ENCODE measurements at places on chromosomes 16 and 17.

DNA sequence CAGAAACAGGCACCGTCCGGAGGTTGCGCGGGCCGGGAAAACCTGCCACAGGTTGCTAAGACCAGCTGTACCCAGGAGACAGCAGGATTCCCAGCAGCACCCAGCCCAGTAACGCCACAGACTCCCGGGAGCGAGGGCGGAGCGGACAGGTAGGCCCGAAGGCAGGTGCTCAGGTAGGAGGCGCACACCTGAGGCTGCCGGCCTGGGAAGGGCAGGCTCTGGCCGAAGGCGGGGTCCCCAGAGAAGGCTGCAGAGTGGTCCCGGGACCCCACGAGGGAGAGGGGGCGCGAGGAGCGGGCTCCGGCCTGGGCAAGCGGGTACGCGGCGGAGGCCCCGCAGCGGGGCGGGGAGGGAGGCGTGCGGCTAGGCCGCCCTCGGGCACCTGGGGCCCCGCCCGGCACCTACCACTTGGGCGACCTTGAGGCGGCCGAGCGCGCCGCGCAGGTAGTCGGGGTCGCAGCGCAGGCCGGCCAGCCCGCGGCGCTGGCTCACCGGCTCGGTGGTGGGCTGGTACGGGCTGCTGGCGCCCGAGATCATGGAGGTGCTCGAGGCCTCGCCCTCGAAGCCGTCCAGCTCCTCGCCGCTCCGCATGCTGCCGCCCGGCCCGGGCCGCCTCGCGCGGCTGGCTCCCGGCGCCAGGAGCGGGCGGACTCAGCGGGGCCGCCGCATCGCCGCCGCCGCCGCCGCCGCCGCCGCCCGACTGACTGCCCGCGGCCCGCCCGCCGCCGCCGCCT, 441 bp downstream of the CMTM4 start:
- no peak for DNase-seq

DNA sequence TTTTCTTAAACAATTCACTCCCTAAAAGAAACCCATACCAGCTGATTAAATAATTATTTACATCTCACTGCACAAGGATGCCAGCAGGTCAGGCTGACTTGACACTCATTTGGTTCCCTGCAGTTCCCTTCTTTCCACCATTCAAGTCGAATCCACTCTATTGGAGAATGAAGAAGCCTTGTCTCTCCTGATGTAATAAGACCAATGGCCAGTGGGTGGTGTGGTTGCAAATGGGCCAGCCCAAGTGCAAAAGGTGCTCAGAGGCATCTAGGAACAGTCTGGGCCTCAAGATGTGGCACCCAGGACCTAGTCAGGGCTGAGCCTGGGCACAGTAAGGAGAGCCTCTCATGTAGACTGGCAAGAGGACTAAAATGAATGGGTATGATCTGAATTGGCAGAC, 9.3 kb downstream of the C16orf78 start:
- DNase-seq, result no peak

DNA sequence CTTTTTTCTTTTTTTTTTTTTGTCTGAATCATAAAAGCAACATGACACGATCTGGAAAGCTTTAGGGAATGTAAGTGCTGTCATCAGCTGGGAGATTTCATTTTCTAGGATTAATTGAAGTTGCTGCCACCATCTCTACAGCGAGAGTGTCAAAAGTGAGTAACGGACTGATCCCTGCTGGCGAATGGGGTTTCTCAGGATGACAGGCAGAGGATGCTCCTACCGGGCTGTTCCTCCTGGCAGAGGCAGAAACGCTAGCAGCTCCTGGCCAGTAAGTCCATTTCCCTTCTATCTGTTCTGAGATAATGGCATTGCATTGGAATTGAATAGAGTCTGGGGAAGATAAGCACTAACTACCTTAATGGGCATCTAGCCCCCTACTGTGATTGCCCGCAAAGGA, 80.5 kb upstream of the KIFC3 start:
- DNase-seq, result no peak

- no peak for DNase-seq
Observed at GRCh38 chr17:64130559-64131001, 636 bp upstream of the ERN1 start.

DNA sequence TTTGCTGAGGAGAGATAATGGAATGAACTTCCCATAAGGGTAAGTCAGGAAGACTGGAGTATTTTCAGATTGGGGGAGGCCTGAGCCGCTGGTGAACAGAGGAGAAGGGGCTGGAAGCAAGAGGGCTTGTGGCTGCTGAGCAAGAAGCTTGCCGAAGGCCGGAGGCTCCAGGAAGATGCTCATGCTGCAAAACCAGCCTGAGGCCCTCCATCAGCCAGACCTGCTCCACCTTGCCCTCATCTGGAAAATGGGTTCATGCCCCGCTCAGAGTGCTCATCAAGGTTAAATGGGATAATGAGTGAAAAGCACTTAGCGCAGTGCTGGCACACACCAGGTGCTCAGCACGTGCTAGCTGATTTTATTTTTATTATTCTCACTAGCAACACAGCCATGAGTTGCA, 5.5 kb upstream of the ASGR1 start:
- DNase-seq, result no peak

GRCh38 chr17:66076546-66077190, 115.3 kb downstream of the CEP112 start:
- peak; percentile 28 for DNase-seq

DNA sequence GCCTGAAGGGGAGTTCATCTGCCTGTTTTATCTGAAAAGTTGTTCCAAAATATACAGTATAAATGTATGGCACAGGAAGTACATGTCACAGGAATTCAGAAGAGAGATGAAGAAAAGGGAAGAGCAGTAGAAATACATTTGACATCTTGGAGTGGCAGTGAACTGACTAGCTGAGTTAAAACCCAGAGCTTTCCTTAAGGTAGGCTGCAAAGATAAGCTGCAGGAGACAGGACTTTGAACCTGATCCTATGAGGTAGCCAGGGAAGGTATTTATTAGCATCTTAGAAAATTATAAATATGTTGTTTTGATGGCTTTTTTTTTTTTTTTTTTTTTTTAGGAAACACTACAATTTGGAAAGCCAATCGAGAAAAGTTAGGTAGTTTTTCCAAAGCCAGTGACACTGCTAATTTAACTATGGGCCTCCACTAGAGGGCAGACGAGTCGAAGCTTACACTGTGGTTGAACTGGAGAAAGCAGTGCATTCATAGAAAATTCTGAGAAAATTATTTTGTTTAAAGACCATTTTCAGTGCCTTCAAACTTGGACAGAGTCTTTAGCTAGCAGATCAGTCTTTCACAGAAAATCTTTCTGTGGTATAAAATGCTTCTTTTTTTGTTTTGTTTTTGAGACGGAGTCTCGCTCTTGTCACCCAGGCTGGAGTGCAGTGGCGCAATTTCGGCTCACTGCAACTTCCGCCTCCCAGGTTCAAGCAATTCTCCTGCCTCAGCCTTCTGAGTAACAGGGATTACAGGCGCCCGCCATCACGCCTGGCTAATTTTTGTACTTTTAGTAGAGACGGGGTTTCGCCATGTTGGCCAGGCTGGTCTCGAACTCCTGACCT, 122.3 kb downstream of the SSH2 start:
- peak; percentile 57 for DNase-seq

DNA sequence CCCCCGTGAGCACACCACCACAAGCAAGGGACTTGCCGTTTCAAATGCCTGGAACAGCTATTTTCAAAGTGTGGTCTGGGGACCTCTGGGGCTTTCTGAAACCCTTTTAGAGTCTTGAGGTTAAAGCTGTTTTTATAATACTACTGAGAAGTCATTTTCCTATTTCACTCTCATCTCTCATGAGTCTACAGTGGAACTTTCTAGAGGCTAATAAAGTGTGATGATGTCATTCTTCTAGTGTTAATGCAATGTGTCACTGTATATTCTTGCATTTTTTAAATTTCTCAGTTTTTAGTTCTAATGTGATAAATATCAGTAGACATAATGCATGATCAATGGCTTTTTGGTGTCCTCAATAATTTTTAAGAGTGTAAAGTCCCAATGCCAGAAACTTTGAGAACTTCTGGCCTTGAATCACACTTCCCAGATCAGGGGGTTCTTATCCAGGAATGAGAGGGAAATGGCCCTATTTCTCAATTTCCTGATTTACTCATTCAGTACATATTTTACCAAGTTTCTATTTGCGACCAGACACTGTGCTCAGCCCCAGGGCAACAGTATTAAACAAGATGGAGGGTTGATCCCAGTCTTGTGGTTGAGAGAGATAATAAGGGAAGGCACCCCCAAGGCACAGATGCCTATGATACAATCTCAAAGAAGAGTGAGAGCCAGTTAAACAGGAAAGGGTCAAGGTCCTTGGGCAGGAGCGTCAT, 444.0 kb downstream of the HS3ST3B1 start:
- no peak for DNase-seq

- DNase-seq, result peak; percentile 21
Observed at GRCh38 chr17:48295362-48296288, 134.4 kb downstream of the SKAP1 start.

- DNase-seq, result peak; percentile 95
Observed at GRCh38 chr16:86509759-86510464, 415 bp upstream of the FOXF1 start.

DNA sequence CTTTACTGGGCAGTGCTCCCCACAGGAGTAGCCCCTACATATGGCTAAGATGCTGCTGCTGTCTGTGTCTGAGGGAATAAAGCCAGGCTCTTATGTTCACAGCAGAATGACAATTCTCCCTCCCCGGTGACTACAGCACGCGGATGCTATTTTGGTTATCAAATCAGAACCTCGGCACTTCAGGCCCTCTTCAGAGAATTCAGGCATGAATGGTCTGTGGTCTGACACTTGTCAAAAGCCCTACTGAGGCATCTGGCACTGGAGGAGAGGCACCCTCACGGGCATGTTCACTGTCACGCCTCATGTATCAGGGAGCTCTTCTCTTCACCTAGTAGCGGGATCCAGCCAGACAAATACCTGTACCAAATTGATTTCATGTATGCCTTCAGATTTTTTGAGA, 30.4 kb downstream of the KIAA0513 start:
- DNase-seq, result no peak

DNA sequence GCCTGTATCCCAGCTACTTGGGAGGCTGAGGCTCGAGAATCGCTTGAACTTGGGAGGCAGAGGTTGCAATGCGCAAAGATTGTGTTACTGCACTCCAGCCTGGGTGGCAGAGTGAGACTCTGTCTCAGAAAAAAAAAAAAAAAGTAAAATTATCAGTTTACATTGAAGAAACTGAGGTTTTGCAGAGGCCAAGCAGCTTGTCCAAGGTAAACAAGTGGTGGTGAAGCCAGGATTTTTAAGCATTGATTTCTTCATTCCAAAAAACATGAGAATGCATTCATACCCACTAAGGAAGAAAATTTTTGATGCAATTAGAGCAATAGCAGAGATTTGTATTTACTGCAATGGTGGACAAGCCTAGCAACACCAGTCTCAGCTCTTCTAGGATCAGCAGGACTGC, 52.7 kb downstream of the CENPV start:
- DNase-seq, result no peak

DNA sequence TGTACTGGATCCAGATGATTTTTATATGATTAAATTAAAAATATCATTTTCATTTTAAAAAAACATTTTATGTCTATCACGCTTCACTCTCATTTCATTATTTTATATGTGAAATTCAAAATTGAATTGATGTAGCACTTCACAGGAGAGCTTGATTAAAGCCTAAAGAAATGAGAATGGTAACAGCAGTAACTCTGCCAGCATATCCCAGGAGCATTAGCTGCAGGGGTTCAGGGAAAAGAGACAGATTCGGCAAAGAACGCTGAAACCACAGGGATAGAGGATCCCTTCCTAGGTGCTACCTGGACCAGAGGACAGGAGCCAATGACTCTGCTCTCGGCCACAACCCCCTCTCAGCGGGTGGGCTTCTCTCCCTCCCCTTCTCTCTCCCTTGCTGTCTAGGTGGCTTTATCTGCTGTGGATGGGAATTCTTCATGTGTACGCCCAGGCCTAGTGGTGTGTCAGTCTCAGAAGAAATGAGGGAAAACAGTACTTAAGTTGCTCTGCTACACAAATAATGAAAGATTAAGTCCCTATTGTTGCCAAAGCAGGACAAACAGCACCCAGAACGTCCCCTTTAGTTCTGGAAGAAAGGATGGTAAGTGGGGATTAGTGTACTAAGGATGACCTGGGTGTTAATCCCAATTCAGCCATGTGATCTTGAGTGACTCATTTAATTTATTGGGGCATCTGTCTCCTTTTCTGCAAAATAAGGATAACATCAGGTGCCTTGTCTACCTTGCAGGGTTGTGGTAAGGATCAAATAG, 123.3 kb downstream of the CDK5R1 start:
- no peak for DNase-seq

DNA sequence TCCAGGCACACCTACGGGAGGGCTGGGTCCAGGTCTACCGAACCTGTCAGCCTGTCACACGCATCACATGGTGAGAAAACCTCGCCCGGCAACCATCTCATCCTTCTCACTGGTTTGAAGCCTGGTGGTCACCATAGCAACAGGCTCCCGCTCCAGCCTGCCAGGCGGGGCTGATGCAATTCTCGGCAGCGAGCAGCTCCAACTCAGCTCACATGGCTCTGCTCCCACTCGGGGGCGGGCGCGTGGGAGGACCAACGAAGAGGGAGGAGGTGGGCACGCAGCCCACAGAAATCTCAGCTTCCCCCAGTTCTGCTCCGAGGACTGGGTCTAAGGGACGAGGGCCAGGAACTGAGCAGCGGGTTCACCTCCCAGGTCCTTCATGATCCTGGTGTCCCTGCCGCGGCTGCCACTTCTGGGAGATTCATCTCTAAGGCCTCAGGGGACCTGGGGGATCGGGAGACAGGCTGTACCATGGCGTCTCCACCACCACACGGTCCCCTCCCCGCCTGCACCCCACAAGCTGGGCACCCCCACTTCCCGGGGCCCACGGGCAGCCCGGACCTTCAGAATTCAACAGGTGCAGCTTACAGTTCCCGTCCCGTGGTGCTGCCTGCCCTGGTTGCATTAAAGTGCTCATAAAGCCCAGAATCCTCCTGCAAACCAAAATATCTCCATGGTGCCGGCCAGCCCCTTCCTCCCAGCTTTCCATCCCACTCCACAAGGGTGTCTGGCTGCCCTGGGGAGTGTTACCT, 25.8 kb downstream of the ABR start:
- DNase-seq, result peak; percentile 74

GRCh38 chr16:30902029-30902972, 5.9 kb downstream of the CTF1 start:
- no peak for DNase-seq

DNA sequence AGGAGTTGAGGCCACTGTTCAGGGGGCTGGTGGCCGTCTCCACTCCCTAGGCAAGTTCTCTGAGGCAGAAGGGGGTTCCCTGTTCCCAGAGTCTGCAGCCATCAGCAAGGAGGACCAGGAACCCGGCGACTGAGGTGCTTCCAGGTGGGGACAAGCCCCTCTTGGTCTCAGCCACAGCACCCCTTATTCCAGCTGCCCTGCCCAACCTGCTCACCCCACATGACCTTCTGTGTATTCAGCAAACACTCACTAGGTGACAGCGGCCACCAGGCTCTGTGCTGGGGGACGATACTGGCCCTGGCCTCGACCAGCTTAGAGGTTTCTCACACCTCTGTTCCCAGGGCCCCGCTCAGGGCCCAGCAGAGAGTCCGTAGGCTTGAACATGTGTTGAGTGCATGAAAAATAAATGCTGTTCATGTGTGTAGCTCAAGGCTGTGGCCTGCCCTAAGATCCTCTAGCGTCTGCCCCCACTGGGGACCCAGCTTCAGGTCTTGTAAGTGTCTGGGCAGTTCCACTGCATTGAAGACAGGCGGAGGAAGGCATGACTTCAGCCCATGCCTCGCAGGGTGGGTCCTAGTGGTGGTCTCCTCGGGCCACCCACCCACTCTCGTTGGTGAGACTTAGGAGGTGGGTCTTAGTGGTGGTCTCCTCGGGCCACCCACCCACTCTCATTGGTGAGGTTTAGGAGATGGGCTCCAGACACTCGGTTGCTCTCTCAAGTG, 44.2 kb downstream of the NT5M start:
- DNase-seq, result no peak
